Activated naive CD8-positive, alpha-beta T cell treated with anti-CD3 and anti-CD28 coated beads for 36 hours (primary cell): ENCODE measurements at places on chromosomes 1 and 21.
A peak's percentile ranks its signal among the peaks of the same experiment; 100 is the strongest.

- no peak for DNase-seq
Observed at GRCh38 chr1:76554283-76554682, 313.0 kb upstream of the ST6GALNAC5 start.

- DNase-seq: no peak
Observed at GRCh38 chr21:26736449-26736848, 108.8 kb downstream of the ADAMTS1 start.

DNA sequence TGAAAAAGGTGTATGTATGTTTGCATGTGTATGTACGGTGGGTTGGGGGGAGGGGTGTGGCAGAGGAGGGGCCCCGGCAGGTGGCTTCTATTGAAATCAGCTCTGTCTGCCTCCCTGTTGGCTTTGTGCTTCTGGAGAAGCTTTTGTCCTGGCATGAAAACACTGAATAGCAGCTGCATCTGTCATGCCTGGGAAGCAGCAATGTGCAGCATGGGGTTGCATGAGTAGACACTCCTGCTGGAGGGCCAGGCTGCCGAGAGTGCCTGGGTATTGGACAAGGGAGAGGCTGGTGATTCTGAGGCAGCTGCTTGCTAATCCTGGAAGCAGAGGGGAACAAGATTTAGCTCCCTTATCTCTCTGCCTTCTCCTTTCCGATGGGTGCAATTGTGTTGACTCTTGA is 20.5 kb downstream of the MAPKAPK2 start:
- DNase-seq: no peak

GRCh38 chr1:213008564-213008963 is 7.1 kb downstream of the ANGEL2 start:
- no peak for DNase-seq

- no peak for DNase-seq
Observed at GRCh38 chr1:59057211-59057694, 239.6 kb upstream of the FGGY start.

GRCh38 chr21:20259031-20259867 is 739.0 kb upstream of the NCAM2 start:
- DNase-seq: no peak

DNA sequence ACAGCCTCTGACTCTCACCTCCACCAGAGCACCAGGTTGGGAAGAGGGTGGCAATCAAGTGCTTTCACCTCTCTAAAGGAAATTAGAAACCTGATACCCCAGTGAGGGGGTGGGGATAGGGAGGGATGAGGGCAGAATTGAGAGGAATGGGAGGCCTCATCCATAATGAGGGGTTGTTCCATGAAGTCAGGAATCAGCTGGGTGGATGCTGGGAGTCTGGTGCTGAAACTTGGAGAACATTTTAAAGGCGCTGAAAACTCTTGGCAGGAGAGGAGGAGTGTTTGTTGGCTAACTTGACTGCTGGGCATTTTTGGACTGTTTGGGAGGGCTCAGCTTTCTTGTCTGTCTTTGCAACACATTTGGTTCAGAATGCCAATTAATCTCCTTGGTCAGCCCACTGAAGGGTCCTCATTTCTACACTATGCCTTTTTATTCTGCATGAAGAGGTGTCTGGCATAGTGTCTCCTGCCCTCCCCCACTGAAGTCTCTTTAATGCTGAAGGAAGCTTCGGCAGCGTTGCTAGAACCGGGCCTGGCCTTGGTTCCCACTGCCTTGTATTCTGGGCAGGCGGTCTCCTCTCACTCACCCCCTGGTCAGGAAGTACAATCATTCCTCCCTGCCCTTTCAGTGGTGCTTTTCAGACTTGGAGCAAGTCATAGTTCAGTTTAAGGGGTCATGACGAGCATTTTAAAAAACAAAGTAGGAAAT is 2.2 kb downstream of the PHGDH start:
- no peak for DNase-seq

- DNase-seq: no peak
Observed at GRCh38 chr1:15207829-15208429, 39.1 kb upstream of the FHAD1 start.

- no peak for DNase-seq
Observed at GRCh38 chr1:166197597-166197996, 30.8 kb upstream of the FAM78B start.

DNA sequence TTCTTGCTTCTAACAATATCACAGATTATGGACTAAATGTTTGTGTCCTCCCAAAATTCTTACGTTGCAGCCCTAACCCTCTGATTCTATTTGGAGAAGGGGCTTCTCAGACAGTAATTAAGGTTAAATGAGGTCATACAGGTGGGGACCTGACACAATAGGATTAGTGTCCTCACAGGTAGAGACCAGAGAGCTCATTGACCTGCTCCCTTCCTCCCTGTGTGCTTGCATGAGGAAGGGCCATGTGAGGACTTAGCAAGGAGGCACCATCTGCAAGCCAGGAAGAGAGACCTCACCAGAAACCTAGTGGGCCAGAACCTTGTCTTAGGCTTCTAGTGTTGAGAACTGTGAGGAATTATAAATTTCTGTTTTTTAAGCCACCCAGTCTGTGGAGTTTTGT is 322.6 kb downstream of the SMYD3 start:
- no peak for DNase-seq

DNA sequence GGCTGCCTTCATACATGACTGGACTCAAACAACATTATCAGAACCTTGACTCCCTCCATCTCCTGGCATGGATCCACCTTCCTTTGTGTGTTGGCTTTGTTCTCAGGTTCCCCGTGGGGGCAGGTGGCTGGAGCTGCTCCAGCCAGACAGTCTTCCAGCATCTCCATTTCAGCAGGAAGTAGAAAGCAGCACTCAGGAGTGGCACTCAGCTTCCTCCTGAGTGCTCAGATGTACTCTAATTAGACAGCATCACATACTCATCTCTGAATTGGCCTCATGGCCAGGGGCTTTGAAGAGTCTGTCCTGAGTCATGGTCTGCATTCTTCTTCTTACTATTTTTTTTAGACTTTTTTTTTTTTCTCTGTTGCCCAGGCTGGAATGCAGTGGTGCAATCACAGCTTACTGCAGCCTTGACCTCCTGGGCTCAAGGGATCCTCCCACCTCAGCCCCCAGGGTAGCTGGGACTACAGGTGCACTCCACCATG is 27.9 kb downstream of the OVAAL start:
- no peak for DNase-seq

GRCh38 chr1:115112496-115113375 is 23.4 kb upstream of the TSPAN2 start:
- peak; percentile 23 for DNase-seq

DNA sequence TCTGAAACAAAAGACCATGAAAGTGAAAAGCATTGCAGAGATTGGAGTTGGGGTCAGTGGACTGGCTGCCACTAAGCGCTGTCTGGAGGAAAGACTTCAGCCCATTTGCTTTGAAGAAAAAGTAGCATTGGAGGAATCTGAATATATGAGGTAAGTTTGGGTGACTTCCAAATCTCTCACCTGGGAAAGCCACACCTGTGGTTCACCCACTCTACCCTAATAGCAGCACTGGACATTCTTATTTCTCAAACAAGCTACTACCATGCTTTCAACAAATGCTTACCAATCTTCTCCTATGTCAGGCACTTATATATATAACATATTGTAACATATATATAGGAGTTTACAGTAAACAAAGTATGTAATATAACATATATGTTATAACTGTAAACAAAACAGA is 76.0 kb upstream of the POGK start:
- DNase-seq: no peak

- DNase-seq: no peak
Observed at GRCh38 chr1:198529414-198529813, 11.1 kb downstream of the ATP6V1G3 start.

- no peak for DNase-seq
Observed at GRCh38 chr21:26837539-26837938, 7.7 kb downstream of the ADAMTS1 start.
